Epithelial cell of proximal tubule (primary cell): ENCODE measurements at places on chromosomes 11 and 22. TPM values are rescaled to one million over a fixed set of nuclear protein-coding genes. Genes with fewer than 3 reads are reported as not detected.

DNA sequence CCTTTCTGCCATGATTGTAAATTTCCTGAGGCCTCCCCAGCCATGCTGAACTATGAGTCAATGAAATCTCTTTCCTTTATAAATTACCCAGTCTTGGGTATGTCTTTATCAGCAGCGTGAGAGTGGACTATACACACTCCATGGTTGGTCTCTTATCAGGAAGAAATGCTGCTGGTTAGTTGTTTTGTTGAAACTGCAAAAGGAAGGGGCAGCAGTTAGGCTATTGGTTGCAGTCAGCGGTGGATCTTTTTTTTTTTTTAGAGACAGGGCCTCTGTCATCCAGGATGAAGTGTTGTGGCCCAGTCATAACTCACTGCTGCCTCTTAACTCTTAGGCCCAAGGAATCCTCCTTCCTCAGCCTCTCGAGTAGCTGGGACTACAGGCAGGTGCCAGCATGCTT lies 51.7 kb downstream of the HSD17B12 start:
- DNase-seq = no peak

- DNase-seq = no peak
These were observed 3.2 kb upstream of the SYT8 start for GRCh38 chr11:1831338-1832210.

DNA sequence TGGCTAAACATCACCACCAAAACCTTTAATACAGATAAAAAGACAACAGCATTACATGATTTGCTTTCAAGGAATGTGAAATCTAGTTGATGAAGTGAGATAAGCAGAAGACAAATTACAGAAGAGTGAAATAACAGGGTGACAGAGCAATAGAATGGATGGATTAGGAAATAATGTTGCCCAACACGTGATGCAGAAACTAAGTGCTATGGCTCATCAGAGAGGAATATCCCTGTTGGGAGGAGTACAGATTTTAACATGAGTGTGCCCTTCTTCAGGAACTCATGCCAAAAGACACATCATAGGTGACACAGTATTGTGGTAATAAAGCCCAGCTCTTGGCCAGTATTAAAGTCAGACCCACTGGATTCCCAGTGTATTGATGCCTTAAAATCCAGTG lies 176.6 kb upstream of the RAG2 start:
- peak; percentile 18 for DNase-seq

DNA sequence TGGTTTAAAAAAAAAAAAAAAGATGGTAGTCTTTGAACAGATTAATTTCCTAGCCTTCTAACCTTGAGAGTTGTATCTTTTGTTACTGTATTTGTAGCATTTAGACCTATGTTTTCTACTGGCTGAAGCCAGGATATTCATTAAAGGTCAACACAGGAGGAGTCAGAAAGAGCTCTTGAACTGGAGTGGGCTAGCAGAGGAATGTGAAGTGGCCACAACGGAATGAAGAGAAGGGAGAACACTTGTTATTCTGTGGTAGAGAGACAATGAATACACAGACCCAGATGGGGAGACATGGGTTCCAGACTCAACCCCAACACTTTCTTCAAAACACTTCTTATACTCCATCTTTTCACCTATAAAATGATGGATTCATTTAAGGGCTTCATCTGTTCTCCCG lies 88.1 kb downstream of the RELT start:
- no peak for DNase-seq

GRCh38 chr11:95359756-95360155 lies 128.8 kb upstream of the SESN3 start:
- no peak for DNase-seq

Gene SLC15A3
- 0.43 and 0.86 TPM in 2 replicates for total RNA-seq

Gene RAB38
- total RNA-seq = 9.6 and 10.5 TPM in 2 replicates

Gene DRG1
- total RNA-seq = 77.9 and 113 TPM in 2 replicates

Gene F2
- 0.17 TPM in 1 of 2 replicates, not detected in the other for total RNA-seq

Gene ELMOD1
- total RNA-seq = 0.07 TPM in 1 of 2 replicates, not detected in the other

Gene LARGE2
- total RNA-seq = 2.5 and 3.3 TPM in 2 replicates
